Ovary (tissue), 10 donors: ENCODE measurements at places on chromosomes 1 and 21.

DNA sequence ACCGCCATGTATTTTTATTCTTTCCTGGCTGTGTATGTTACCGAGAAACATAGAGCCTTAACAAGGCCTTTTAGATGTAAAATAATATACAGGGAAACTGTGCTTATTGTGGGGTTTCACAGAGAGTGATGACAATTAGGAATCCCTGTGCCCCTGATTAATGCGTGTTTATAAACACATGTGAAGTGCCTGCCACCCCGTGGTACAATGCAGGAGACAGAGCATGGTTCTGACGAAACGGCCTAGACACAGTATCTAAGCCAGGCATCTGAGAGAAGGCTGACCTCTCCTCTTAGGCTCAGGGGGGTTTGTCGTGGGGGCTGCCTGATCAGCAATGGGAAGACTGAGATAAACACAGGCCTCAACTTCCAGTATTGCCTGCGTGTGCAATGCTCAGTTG, 200.0 kb downstream of the AJAP1 start:
- no peak for DNase-seq

DNA sequence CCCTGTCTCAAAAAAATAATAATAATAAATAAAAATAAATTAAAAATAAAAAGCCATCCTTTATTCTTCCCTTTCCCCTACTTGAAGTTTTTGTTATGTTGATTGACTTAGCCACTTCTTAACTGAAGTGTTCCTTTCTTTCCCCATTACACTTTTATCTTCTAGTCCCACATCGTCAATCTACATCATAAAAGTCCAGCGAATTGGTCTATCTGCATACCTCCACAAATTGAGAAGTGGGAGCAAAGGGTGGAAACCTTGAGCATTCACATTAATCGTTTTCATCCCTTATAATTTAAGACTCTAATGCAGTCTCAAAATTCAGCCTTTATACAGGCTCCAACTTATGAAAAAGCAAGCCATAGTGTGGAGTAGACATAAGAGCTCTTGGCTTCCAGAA, 6.5 kb upstream of the ZYG11A start:
- no peak for DNase-seq

GRCh38 chr1:1664941-1665814, 6.4 kb upstream of the CDK11B start:
- DNase-seq, result peak; percentile 27

- DNase-seq, result no peak
These were observed 50.2 kb downstream of the SLC25A24 start for GRCh38 chr1:108149796-108150467.

GRCh38 chr1:181126289-181126688, 37.8 kb downstream of the IER5 start:
- DNase-seq, result no peak

- no peak for DNase-seq
These were observed 41.7 kb downstream of the PTGFRN start for GRCh38 chr1:116951200-116951935.

GRCh38 chr1:215780139-215780538, 213.0 kb downstream of the KCTD3 start:
- no peak for DNase-seq

DNA sequence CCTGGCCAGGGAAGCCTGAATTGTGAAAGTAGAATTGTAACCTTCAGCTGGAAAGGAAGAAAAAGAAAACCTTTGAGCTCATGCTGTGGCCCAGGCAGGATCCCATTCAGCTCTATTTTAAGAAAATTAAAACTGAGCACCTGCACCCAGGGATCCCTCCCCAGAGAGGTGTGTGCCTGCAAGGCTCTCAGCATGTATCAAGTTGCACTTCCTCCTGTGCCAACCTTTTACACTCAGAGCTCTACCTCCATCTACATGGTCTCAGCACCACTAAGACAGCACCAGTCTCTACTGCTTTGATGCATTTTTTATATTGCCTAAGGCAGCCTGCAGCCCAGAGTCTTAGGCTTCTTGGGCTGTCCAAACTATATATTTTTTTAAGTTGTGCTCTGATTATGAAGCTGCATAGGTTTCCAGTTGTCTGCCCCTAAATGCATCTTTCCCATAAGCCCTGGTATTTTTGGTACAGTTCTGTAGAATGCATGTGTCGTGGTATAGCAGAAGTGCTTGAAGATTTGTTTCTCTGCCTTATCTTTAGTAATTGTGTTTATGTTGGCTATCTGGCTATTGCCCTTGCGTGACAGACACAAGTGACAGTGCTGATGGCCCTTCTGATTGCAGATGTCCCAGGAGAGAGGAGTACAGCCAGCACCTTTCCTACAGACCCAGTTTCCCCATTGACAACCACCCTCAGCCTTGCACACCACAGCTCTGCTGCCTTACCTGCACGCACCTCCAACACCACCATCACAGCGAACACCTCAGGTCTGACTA, 63.1 kb downstream of the PTPRC start:
- no peak for DNase-seq

DNA sequence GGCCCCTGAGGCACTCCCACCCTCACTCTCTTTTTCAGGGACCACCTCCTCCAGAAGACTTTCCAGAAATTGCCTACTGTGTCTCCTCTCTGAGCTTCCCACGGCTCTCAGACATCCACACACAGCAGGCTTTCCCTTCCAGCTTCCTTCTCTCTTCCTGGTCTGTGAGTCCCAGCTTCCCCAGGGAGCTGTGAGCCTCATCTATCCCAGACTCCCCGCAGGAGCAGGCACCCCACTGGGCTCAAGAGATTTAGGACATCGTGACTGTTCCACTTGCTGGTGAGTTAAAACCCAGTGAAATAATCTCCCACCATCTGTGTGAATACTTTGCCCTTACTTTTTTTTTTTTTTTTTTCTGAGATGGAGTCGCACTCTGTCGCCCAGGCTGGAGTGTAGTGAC, 22.0 kb upstream of the PRELP start:
- DNase-seq, result no peak

- DNase-seq, result peak; percentile 24
These were observed 486 bp downstream of the NIPAL3 start for GRCh38 chr1:24415910-24416665.

GRCh38 chr1:231068762-231069161, 28.7 kb upstream of the FAM89A start:
- no peak for DNase-seq

GRCh38 chr1:223710179-223711133, 1.9 kb upstream of the CAPN2 start:
- DNase-seq, result no peak
